ENCODE measurements at places on chromosomes 4 and X. TPM values are rescaled to one million over a fixed set of nuclear protein-coding genes. Genes with fewer than 3 reads are reported as not detected.
A peak's percentile ranks its signal among the peaks of the same experiment; 100 is the strongest.

CT47B1 gene
- not detected for total RNA-seq

GRCh38 chr4:102616636-102617035 lies 115.5 kb downstream of the NFKB1 start:
- no peak for DNase-seq

GRCh38 chr4:56656346-56656643 lies 24.8 kb downstream of the HOPX start:
- DNase-seq: peak; percentile 23

DNA sequence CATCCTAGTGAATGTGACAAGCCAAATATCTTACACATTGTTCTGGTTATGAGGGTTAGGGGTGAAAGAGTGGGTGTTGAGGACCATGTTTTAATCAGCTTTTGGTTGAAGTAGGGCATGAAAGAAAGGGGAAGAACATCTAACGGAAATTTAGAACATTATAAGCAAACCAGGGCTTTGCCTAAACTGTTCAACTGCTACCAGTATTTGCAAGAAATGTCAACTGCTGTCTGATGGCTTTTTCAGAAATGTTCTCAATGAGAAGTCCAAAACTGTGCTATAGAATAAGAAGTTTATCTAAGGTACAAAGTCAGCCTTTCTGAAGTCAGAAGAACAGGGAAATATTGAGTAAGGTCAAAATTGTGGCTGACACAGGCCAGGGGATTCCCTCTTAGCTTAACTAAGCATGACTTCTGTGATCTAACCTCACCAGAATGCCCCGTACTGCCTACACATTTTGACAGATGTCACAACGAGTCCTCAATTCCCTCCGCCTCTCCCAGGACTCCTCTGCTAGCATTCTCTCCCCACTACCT lies 67.1 kb downstream of the DTHD1 start:
- DNase-seq: no peak

GRCh38 chr4:113639326-113639725 lies 122.2 kb downstream of the CAMK2D start:
- peak; percentile 54 for DNase-seq

DNA sequence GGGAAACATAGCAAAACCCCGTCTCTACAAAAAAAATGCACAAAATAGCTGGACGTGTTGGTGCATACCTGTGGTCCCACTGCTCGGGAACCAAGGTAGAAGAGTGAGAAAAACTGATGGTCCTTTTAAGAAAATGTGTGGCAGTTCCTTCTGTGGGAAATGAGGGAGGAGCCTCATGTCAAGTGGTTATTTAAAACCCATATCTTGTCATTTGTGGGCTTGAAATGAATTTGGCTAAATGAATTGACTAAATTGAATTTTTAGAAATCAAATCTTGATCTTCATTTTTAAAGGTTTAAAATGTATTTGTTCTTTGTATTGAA lies 16.2 kb upstream of the LAMP2 start:
- no peak for DNase-seq

GRCh38 chrX:15849555-15849954 lies 5.1 kb downstream of the AP1S2 start:
- no peak for DNase-seq
